Left colon (tissue), 2 donors: ENCODE measurements at places on chromosomes 11 and 22. TPM values are rescaled to one million over a fixed set of nuclear protein-coding genes. Genes with fewer than 3 reads are reported as not detected.
A peak's percentile ranks its signal among the peaks of the same experiment; 100 is the strongest.

GRCh38 chr11:47409440-47410369, 1.3 kb downstream of the SLC39A13 start:
- DNase-seq = no peak

DDI1 gene
- not detected for total RNA-seq

- DNase-seq = no peak
These were observed at the start of gene VSTM5 for GRCh38 chr11:93850594-93851018. VSTM5 (minus strand) TSS chr11:93850618; CDS start chr11:93850502, 116 bp downstream.

DNA sequence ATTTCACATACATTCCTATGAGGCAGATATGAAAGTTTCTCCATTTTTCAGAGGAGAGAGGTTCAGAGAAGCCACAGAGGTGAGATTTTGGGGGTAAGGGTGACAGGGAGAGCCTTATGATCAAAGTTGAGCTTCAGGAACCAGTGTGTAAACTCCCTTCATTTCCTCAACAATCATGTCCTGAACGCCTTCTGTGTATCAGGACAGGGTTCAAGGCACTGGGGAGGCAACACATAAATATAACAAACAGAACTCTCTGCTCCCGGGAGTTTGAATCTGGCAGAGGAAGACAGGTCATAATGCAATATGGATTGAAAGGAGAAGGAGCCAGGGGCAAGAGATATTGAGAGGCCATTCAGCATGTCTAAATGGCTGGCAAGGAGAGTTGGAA, 28.0 kb downstream of the AMOTL1 start:
- no peak for DNase-seq

SEZ6L gene
- 0.09 TPM for total RNA-seq

- DNase-seq = no peak
These were observed 66.7 kb upstream of the CAPRIN1 start for GRCh38 chr11:33984682-33985389.

DNA sequence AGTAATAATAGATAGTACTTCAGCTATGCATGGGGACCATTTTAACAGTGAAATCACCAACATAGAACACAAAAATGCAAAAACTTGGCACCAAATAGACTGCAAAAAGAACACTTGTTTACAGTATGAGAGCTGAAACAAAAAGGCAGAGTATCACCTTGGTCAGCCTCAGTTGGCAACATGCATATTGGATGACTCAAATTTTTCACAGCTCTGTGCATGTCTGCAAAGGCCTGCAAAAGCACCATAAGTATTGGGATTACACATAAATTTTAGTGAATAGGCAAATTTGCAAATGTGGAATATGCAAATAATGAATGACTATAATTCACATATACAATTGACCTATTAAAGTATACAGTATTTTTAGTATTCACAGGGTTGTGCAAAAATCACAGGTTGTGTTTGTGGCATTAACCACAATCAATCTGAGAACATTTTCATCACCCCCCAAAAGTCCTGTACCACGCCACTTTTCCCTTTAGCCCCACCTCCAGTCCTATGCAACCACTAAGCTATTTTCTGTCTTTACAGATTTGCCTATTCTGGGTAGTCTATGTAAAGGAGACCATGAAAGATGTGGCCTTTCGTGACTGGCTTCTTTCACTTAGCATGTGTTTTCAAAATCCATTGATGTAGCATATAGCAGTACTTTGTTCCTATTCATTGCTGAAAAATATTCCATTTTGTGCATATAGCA, 47.2 kb downstream of the CCDC15 start:
- no peak for DNase-seq

GRCh38 chr11:30914143-30914762, 328.1 kb upstream of the MPPED2 start:
- peak; percentile 18 for DNase-seq

PANX3 gene
- not detected for total RNA-seq
